ENCODE measurements at places on chromosomes 1 and 21.
A peak's percentile ranks its signal among the peaks of the same experiment; 100 is the strongest.

GRCh38 chr1:89884718-89885596, 64.1 kb downstream of the LRRC8D start:
- peak; percentile 69 for DNase-seq

- no peak for DNase-seq
These were observed 23.5 kb upstream of the DDOST start for GRCh38 chr1:20684651-20685050.

DNA sequence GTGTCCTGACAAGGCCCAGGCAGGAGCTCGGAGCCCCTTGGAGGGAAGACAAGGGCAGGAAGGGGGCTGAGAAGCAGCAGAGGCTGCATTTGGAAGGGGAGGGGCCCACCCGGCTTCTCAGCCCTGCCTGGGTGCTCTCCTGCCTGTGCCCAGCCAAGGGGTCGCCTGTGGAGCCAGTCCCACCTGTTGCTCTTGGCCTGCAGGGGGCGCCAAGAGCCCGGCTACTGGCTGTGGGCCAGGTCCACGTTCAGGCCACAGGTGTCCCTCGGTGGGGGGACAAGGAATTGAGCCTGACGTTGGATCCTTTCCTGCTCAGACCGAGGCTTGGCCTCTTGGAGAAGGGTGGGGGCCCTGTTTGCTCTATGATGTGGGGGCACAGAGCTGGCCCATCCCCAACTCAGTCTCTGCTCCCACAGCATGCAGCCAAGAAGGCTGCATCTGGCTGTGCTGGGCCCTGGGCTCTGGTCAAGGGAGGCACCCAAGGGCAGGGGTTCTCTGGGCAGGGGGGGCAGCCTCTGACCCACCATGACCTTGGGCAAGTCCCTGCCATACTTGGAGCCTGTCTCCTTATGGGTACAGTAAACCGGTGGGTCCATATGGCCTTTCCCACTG, 10.9 kb downstream of the WNT4 start:
- DNase-seq: no peak

DNA sequence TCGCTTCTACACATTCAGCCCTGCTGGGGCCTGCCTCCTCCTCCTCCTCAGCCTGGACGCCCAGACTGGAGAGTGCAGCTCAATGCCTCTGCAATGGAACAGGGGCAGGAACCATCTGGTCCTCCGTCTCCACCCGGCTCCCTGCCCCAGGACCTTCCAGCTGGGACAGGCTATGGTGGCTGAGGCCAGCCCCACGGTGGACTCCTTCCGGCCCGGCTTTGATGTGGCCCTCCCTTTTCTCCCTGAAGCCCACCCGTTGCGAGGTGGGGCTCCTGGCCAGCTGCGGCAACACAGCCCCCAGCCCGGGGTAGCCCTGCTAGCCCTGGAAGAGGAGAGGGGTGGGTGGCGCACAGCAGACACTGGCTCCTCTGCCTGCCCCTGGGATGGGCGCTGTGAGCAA, 1.4 kb downstream of the EXTL1 start:
- DNase-seq: no peak

DNA sequence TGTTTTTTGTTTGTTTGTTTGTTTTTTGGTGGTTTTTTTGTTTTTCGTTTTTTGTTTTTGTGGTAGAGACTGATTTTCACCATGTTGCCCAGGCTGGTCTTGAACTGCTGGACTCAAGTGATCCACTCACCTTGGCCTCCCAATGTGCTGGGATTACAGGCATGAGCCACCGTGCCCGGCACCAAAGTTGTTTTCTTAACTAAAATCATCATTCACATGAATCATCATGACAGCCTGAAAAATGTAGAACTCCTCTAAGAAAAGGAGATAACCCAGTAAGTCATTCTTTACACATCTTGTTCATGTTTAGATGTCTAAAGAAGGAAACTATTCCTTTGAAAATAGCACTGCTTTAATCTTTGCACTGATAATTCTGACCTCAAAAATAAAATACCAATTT, 37.5 kb downstream of the DISP1 start:
- peak; percentile 22 for DNase-seq

GRCh38 chr21:28714777-28715464, 277.8 kb downstream of the LTN1 start:
- DNase-seq: peak; percentile 93

- DNase-seq: no peak
These were observed 4.1 kb downstream of the WNT3A start for GRCh38 chr1:228010921-228011320.

DNA sequence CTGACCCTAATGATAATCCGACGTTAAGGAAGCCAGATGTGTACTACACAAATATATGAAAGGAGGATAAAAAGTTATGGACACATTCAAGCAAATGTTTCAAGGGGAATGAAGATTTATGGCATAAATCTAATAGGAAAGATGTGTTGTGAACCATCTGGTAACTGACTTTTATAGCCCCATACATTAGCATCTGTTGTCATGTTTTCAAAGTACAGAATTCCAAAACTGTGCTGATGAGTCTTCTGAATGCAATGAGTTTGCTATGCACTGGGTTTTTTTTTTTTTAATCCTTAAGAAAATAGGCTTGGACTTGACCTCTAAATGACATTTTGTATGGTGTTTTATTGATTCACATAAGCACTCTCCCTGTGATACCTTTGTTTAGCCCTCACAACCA, 158.5 kb upstream of the ESRRG start:
- no peak for DNase-seq

GRCh38 chr1:43059640-43060574, 101.2 kb upstream of the SLC2A1 start:
- DNase-seq: peak; percentile 69

DNA sequence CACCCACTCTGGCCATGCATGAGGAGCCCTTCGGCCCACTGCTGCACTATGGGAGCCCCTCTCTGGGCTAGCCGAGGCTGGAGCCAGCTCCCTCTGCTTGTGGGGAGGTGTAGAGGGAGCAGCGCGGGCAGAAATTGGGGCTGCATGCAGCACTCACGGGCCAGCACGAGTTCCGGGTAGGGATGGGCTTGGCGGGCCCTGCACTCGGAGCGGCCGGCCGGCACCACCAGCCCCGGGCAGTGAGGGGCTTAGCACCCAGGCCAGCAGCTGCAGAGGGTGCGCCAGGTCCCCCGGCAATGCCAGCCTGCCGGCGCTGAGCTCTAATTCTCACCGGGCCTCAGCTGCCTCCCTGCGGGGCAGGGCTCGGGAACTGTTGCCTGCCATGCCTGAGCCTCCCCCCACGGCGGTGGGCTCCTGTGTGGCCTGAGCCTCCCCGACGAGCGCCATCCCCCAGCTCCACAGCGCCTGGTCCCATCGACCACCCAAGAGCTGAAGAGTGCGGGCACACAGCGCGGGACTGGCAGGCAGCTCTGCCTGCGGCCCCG, 209.0 kb downstream of the LTN1 start:
- DNase-seq: no peak

DNA sequence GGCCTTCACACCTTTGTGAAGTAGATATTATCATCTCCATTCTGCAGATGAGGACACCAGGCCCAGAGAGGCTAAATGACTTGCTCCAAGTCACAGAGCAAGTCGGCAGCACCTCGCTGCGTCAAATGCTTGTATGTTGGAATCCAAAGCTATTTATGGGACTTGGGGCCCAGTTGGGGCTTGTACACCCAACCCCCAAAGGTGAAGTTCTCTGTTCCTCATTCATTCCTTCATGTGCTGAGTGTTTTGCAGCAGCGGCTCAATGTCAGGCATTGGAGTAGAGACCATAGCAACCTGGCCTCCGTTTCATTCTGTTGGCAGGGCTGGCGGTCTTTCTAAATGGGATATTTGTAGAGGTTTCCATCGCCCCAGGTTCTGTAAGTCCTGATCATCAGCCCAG, 113.4 kb upstream of the SLC25A33 start:
- DNase-seq: no peak

GRCh38 chr1:8816831-8817411, 519 bp downstream of the RERE start:
- no peak for DNase-seq

- DNase-seq: peak; percentile 34
These were observed at the start of gene TMOD4 for GRCh38 chr1:151175863-151176262. Gene TMOD4 (minus strand): TSS chr1:151175981. CDS start chr1:151174875, 1,106 bp downstream.

GRCh38 chr1:59674595-59674994, 140.2 kb upstream of the HOOK1 start:
- DNase-seq: no peak

DNA sequence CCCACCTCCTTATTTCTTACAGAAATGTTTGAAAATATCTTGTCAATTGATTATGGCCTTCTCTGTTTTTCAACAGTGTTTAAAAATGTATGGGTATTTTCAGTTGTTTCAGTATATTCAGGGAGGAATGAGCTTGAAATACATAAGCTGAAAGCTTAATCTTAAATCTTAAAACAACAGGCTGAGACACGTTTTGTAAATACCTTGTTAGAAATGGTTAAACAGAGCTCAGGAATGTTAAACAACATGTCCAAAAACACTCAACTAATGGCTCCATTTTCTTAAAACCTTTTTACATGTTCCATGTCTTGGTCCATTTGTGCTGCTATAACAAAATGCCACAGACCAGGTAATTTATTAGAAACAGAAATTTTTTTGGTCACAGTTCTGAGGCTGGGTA, 953.8 kb upstream of the ADGRL2 start:
- no peak for DNase-seq

DNA sequence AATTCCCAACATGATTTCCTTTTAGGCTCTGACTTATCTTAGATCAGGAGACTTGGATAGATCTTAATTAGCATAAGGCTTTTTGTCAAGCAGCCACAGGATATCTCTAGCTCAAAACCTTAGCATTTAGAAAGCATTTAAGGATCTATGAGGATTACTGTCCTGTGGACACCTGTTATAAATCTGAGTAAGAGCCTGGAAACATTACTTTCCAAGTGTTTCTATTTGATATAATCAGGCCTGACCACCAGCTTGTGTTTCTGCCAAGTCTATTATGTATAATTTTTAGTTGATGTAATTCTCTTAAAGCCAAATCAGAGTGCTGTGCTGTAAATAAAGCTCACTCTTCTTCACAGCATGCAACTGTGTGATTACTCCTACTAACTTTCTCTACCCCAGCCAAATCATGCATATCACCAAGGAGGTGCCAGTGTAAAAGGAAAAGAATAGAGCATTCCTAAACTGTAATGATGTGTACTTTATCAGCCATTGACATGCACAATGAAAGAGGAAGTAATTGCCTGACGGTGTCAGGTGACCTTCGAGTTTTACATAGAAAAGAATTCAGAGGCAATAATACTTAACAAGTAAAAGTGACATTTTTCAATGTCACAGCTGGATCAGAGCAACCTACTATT, 309.9 kb upstream of the PRMT6 start:
- DNase-seq: no peak

GRCh38 chr1:225602590-225603206, 50.2 kb downstream of the ENAH start:
- no peak for DNase-seq

GRCh38 chr1:27098431-27099134, 56.3 kb downstream of the SLC9A1 start:
- DNase-seq: no peak

DNA sequence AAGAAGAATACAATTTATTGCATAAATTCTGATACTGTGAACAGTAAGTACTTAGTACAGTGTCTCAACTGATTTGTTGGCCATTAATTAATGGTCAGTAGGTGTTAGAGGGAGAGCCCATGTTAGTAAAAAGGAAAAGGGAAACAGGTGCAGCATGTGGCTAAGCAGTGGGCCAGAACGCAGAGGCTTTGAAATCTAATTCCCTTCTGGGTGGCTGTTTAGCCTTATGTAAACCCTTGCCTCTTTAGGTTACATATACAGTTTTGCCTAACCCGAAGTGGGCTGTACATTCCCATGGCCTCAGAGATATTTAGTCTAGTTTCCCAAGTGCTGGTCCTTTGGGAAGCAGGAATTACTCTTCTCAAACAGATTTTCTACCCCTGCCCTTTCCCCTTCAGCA, 43.5 kb upstream of the BCL9 start:
- DNase-seq: no peak

- DNase-seq: no peak
These were observed 2.1 kb downstream of the MNDA start for GRCh38 chr1:158833264-158833663.

DNA sequence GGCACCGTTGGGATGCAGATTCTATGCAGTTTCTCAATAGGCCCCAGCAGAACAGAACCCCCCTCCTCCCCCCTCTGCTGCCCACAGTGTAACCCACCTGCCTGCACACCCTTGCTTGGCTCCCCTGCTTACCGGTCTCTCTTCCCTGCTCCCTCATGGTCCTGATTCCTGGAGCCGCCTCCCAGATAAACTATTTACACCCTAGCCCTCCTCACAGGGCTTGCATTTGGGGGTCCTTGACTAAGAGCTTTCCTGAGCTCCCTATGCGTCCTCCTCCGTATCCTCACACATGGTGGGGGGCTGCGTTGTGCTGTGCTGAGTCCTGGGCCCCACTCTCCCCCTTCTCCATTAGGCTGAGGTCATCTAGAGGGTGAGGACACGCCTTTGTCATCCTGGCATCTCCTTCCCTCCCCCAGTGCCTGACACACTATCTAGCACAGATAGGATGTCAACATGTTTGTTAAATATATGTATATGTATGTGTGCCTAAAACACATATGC, 121.9 kb downstream of the GRIK3 start:
- DNase-seq: no peak

GRCh38 chr1:220222939-220223338, 49.3 kb downstream of the RAB3GAP2 start:
- DNase-seq: no peak

DNA sequence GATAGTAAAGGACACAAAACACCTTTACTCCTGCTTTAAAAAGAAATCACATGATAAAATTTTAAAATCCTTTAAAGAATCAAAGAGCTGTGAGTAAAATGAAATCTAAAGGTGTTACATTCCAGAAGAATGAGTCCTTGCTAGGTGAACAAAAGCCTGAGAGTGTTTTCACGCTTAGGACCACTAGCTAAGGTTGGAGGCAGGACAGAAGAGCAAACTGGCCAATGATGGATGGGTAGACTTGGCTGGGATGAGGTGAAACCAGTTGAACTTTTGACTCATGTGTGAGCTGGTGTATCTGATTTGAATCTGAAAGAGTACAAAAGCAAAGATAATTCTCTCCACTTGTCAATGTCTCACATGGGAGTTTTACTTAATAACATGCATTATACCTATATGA, 35.1 kb downstream of the CATSPERE start:
- no peak for DNase-seq

DNA sequence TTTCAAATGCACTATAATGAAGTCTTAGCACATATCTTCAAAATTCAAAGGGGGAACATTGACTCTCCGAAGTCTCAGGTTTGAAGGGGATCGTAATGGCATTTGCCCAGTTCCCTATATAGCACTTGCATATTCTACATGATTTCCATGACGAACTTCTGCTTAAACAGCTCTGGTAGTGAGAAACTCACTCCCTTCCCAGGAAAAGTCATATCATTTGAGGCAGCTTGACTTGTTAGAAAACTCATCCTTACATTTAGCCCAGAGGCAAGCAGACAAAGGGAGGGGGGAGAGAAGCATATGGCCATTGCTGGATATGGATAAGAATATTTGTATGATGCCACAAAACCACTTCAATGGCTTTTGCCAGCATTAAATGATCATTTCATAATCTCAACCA, 27.0 kb upstream of the TTLL7 start:
- no peak for DNase-seq

DNA sequence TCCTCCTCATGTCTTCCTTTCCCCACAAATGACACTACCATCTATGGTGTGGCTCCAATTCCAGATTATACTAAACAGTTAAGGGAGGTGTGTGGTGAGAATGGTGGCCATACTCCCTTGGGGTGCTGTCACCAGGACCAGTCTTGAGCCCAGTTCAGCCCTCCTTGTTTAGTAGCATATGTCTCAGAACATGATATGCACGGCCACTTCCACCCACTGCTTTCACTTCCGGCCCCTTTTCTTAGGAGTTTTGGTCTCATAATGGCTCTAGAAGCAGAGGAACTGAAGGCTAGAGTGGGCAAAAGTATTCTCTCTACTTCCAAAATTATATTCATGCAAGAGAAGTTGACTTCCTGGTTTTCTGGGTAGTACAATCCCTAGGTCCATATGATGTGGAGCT, 45.3 kb upstream of the CACNA1E start:
- no peak for DNase-seq

Measured in fibroblast of skin of scalp (primary cell).